ENCODE measurements at places on chromosomes 13 and 19.

DNA sequence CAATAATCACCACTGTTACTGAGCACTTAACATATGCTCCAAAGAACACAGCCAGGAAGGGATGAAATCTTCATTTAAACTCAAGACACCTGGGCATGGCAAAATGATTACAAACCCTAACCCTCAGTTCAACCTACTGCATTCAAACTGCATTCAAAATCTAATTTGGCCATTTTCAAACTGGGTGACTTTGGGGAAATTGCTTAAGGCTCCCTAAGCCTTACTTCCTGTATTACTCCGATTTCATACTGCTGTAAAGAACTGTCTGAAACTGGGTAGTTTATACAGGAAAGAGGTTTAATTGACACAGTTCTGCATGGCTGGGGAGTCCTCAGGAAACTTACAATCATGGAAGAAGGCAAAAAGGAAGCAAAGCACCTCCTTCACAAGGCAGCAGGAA is 50.4 kb downstream of the CBY2 start:
- no peak for DNase-seq

DNA sequence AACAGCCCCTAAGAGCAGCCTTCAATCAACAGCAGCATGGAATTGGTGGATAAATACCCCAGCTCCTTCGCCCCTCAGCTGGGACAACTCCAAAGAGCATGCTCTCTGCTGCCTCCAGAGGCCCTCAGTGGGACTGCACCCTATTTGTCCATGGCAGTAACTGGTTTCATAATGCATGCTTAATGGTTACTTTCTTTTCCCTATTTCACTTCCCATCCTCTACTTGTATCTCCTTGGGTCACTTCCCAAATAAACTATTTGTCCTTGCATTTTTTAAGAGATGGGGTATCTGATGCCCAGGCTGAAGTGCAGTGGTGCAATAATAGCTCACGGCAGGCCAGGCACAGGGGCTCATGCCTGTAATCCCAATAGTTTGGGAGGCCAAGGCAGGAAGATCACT is 13.5 kb upstream of the TPM4 start:
- DNase-seq = peak; percentile 39

DNA sequence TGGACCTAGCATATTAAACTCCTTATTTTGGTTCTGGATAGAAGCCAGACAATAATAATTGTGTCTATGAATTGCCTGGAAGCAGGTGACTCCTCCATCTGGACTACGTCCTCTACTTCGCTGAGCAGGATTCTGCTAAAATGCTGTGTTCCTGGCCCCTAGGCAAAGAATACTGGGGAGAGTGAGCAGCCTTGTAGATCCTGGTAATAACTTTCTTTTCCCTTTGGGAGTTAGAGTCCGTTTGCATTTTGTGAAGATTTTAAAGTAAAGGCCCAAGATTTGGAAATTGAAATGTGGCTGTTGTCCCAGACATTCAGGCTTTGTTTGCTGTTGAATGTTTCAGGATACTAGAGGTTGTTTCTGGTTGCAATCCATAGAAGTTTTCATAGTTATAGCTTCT is 511.9 kb upstream of the KLF12 start:
- no peak for DNase-seq

DNA sequence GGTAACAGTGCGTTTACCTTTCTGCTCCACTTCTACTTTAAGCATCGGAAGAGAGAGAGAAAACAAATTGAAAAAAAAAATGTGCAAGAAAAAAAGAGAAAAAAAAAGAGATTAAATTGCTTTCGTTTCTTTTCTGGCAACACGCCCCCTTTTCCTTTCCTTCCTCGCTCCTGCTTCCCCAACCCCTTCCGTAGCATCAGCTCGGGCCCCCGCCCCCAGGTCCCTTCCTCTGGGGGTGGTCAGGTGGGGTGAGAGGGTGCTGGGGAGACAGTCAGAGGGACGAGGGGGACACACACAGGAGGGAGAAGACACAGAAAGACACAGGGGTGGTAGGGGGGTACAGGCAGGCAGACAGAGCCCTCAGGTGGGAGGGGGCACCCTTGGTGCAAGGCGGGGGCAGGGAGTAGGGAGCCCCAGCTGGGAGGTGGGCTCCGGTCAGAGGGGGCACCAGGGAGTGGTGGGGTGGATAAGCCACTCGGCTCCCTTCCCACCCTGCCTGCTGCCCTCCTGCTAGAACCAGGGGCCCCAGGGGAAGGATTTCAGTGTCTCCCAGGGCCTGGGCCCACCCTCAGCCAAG is 30.7 kb upstream of the ASF1B start:
- no peak for DNase-seq

GRCh38 chr19:679418-680286 is 3.5 kb downstream of the FSTL3 start:
- peak; percentile 35 for DNase-seq
